Astrocyte (in vitro differentiated cells and primary cell): ENCODE measurements at places on chromosomes 3 and 15. TPM values are rescaled to one million over a fixed set of nuclear protein-coding genes. Genes with fewer than 3 reads are reported as not detected.
A peak's percentile ranks its signal among the peaks of the same experiment; 100 is the strongest.

P2RY14 gene
- 0.11 TPM in 1 of 2 replicates, not detected in the other for total RNA-seq

TRIM42 gene
- not detected in 2 replicates for total RNA-seq

CYP1A2 gene
- not detected in 2 replicates for total RNA-seq

SH2D7 gene
- total RNA-seq: not detected in 2 replicates

SHISA5 gene
- total RNA-seq: 333 and 346 TPM in 2 replicates

SLC7A14 gene
- total RNA-seq: 0.23 TPM in 1 of 2 replicates, not detected in the other

GNAI2 gene
- total RNA-seq: 380 and 381 TPM in 2 replicates

WDR76 gene
- total RNA-seq: 0.73 and 1.0 TPM in 2 replicates

C3orf20 gene
- total RNA-seq: 0.16 TPM in 1 of 2 replicates, not detected in the other

GMNC gene
- total RNA-seq: 0.62 and 0.75 TPM in 2 replicates

RTP1 gene
- total RNA-seq: not detected in 2 replicates

ATXN7 gene
- total RNA-seq: 17.6 and 19.2 TPM in 2 replicates

SEMA3B gene
- 4.9 and 5.9 TPM in 2 replicates for total RNA-seq

PLA2G4D gene
- not detected in 2 replicates for total RNA-seq

TRNT1 gene
- 16.0 and 17.4 TPM in 2 replicates for total RNA-seq

EBLN2 gene
- total RNA-seq: 3.1 TPM in 2 replicates

GRCh38 chr3:14631687-14632441, 19.7 kb upstream of the CCDC174 start:
- DNase-seq: no peak

GRCh38 chr15:92822216-92823144, 77.6 kb upstream of the CHD2 start:
- DNase-seq: no peak

GRCh38 chr3:126461450-126462070, 14.1 kb downstream of the ZXDC start:
- DNase-seq: no peak

- DNase-seq: no peak
Measured at GRCh38 chr3:13575459-13576061, 26.6 kb downstream of the FBLN2 start.

DNA sequence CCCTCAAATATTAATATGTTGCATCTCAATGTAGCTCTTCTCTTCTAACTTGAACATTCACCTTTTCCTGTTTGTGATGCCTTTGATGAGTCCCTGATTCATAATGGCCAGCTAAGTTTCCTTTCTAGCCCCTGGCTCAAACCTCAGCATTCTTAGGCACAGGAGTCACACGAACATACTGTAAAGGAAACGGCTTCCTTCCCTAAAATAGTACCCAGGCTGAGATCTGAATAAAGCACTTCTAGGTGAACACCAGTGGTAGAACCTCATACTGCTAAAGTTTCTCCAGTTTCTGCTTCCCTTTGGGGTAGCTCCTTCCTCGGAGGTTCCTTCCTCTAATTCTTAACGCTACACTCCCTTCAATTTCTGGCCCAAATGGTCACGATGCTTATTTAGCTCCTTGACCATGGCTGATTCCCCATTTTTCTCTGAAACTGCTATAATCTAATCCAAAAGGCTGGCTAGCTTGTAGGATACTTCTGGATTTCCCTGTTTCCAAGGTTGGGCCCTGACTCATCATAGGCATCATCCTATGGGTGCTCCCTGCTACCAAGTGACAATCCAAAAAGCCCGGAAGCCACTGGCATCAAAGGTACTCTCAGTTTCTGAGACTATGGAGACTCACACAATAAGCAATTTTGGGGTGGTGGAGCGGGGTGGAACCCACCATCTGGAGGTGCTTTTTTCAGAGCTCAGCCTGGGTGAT, 2.4 kb downstream of the ANAPC13 start:
- peak; percentile 90 for DNase-seq

DNA sequence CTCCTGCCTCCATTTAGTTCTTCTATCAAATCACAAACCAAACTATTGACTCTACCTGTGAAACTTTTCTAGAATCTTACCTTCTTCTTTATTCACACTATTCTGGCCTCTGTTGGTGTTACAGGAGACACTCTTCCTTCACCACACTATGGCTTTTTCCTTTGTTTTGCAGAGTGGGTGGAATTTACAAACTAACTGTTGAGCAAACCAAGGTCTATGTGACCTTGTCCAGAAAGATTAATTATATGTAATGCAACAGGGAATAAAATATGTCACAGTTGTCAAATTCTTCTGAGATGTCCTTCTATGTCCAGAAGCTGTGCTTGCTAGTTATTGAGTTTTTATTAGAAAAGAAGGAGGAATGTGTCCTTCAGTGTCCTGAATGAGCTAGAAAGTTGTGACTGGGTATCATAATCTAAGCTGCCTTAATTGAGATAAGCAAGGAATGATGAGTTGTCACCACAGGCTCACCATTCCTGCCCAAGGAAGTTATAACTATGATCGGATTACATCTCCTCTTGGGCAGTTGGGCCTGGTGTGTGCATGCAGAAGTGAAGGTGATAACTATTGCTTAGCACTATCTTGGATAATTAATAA, 21.7 kb downstream of the ARL14 start:
- no peak for DNase-seq

- DNase-seq: peak; percentile 60
Measured at GRCh38 chr3:158727206-158728060, 4.8 kb downstream of the RARRES1 start.

GRCh38 chr3:149933008-149933407, 37.7 kb downstream of the PFN2 start:
- no peak for DNase-seq

- peak; percentile 21 for DNase-seq
Measured at GRCh38 chr15:91548549-91548948, 305.0 kb upstream of the SLCO3A1 start.

GRCh38 chr15:78739996-78740903, 71.0 kb downstream of the ADAMTS7 start:
- no peak for DNase-seq

- no peak for DNase-seq
Measured at GRCh38 chr15:31453558-31454318, 127.1 kb downstream of the KLF13 start.

DNA sequence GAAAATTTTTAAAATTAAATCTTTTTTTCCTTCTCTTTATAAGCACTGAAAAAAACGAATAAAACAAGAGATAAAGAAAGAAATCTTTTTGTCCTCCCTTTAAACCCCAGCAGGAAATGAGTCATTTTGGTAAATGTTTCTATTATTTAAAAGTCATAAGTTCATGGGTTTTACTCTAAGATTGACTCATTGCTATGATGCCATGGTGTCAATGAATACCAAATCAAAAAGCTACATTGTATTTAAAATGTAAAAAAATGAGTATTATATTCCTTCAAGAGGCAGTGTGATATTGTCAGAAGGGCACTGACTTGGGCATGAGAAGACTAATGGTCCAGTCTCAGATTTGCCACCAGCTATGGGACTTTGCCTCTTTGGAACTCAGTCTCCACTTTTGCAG, 303.4 kb upstream of the DNAJC19 start:
- DNase-seq: peak; percentile 73

DNA sequence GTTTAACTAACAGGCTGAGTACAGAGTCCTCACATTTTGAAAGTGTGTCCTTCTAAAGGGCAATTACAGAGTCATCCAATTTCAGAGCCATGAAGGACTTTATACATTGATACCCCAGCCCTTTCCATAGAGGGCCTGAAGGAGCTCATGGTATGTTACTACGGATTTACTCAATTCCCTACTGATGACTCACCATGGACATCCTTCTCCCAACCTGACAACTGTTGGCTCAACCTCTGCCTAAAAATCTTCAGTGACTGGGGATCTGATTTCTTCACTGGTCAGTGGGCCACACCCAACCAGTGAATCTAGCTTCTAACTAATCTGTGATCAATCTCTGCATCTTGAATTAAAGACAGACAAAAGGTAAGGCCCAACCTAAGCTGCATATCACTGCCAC, 963.4 kb upstream of the CFAP20DC start:
- peak; percentile 38 for DNase-seq

- no peak for DNase-seq
Measured at GRCh38 chr3:22836131-22836530, 367.0 kb upstream of the UBE2E2 start.

GRCh38 chr3:136465296-136465695, 215.2 kb downstream of the PCCB start:
- no peak for DNase-seq

DNA sequence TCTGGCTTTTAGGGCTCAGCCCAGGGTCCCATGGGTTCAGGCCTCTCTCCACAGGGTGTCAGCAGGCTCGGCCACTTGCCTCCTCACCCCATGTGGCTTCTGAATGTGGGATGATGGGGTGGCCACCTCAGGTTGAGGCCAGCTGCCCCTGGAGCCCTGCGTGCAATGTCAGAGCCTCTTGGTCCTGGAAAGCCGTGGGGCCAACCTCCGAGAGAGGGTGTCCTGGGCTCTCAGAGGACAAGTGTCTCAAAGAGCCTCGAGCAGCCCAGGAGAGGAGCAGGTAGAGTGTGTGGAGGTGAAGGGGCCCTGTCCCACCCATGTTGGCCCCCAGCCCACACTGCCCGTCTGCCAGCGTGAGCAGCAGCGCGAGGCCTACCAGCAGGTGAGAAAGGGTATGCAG, 86.0 kb downstream of the PLXNA1 start:
- DNase-seq: no peak

DNA sequence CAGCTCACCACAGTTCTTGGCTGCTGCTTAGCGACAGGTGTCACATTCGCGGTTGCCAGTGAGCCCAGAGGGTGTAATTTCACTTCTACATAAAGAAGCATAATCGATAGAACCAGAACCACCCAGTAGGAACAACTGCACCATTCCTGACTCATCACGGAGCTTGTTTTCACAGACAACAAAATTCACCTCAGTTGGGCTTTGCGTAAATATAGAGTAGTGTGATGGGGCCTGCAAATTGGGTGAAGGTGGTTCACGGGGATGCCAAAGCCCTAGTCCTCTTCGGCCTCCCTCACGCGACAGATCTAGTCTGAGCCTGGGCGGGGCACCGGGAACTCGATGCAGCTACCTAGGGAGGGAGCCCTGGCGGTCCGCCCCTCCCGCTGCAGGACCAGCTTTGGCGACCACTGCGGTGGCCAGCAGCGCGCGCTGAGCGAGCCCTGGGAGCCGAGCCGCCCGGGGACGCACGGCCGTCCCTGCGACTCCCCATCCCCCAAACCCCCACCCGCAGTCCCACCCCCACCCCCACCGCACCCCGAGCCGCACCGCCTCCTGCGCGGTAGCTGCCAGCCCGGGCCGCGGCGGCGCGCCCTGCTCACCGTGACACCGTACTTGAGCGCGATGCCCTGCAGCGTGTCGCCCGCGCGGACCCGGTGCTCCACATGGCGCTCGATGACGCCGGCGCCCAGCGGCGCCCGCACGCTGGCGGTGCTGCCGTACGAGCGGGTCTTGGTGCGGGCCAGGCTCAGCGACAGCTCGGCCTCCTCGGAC, 519 bp downstream of the LYSMD2 start:
- DNase-seq: no peak

DNA sequence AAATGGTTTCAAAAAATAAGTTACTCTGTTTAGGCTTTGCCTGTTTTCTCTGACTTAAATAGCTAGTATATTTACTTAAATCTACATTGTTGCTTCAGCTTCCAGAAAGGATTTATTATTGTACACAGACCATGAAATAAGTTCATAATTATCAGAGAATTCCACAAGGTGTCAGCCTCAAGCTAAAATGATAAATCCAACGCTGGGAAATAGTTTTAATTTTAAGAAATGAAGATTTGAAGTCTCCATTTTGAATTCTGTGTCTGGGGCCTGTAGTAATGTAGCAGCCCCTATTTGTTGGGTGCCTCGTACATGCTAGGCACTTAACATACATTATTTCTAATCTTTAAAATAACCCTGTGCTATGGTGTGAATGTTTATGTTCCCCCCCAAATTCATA, 92.6 kb upstream of the KCNMB2 start:
- DNase-seq: no peak

GRCh38 chr3:72461787-72462186, 386.5 kb downstream of the SHQ1 start:
- no peak for DNase-seq

- DNase-seq: no peak
Measured at GRCh38 chr3:194249323-194250097, 101.6 kb downstream of the CPN2 start.

GRCh38 chr3:142857056-142857455, 31.8 kb downstream of the PCOLCE2 start:
- no peak for DNase-seq

- DNase-seq: peak; percentile 38
Measured at GRCh38 chr15:80744826-80745225, 34.3 kb upstream of the CEMIP start.

DNA sequence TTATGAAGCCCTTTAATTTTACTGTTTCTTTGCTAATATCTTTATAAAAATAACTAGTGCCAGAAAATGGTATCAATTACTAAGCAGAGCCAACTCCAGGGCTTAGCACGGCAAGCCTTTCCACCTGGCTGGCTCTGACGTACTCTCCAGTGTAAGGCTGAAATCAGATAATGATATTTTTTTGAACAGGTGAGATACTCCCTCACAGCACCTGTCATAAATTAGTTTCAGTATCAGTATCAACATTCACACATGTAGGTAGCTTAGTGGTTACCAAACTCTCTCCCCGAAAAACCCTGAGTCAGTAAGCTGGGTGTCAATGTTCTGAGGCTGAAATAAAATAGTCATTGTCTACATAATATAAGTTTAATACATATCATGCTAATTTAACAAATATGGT, 710.1 kb downstream of the SQOR start:
- DNase-seq: no peak

DNA sequence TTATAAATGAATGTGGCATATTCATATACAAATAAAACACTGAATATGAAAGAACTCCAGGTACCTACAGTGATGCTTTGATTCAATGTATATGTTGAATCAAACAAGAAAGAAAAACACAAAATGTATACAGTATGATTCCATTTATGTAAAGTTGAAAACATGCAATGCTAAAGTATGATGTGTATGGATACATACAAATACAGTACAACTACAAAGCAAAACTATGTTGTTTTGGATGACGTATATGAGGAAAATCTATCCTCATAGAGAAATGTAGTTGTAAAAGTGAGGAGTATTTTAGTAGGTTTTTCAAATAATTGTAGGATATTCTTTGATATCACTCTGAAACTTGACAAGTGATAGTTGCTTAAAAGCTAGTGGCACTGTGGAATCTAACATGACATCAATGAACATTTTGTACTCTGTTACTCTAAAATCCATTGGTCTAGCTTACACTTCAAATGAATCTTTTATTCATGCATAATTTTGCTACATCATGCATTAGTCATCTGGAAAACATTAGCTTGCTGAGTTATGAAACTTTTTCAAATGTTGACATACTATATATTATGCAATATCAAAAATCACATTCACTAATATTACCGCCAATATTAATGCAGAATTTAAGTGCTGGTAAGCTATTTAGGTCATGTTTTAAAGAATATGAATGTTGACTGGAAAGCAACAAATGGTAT, 278.1 kb upstream of the CHRNA7 start:
- DNase-seq: no peak

GRCh38 chr3:171565481-171566058, 105.4 kb upstream of the TNIK start:
- no peak for DNase-seq

- DNase-seq: no peak
Measured at GRCh38 chr3:72814308-72814707, 33.9 kb downstream of the SHQ1 start.

GRCh38 chr15:43920254-43920600, 93.4 kb downstream of the WDR76 start:
- no peak for DNase-seq

- no peak for DNase-seq
Measured at GRCh38 chr3:64848127-64848800, 160.5 kb upstream of the ADAMTS9 start.

GRCh38 chr3:4021162-4021561, 221.9 kb downstream of the LRRN1 start:
- DNase-seq: no peak

GRCh38 chr3:108130701-108131474, 40.1 kb upstream of the CD47 start:
- peak; percentile 91 for DNase-seq

GRCh38 chr15:86948719-86949118, 869.0 kb downstream of the AGBL1 start:
- DNase-seq: no peak
